ENCODE measurements at places on chromosomes 11 and 22.

DNA sequence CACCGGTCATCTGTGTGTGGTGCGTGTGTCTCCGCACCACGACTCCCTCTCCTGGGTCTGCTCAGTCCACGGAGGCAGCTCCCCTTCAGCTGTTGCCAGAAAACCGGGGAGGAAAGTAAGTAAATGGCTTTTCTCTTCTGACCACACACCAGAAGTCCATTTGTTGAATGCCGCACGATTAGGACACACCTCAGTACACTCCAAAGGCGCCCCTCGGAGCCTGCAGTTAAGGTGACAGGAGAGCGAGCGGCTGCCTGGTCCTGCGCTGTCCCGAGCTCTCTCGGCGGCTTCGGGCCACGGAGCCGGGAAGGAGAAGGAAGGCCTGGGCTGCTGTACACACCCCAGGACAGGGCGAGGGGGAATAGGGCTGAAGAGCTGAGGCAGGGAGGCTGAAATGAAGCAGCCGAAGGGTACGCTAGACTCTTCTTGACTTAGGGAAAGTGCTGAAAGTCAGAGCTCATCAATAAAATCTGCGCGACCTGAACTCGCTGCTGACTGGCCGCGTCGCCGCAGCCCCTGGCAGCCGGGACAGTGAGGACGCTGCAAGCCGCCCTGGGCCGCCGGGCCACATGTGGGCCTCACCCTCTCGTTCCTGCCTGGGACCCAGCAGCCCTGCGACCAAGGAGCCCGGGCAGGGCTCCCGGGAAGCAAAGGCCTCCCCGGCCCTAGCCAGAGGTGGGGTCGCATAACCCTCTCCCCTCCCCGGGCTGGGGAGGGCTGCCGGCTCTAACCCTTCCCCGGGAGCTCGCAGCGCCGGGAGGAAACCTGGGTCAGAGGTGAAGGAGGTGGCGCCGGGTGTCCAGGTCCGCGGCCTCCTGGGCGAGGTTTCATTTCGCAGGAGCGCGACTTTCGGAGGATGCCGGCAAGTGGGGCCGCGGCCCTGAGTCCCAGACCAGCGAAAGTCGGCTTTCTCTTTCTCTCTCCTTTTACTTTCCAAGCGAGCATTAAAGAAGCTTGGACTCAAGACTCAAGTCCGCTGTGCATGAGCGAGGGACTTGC, 1.6 kb upstream of the PAX6 start:
- no peak for DNase-seq

- no peak for DNase-seq
These were observed 44.4 kb downstream of the SVIP start for GRCh38 chr11:22785251-22785650.

DNA sequence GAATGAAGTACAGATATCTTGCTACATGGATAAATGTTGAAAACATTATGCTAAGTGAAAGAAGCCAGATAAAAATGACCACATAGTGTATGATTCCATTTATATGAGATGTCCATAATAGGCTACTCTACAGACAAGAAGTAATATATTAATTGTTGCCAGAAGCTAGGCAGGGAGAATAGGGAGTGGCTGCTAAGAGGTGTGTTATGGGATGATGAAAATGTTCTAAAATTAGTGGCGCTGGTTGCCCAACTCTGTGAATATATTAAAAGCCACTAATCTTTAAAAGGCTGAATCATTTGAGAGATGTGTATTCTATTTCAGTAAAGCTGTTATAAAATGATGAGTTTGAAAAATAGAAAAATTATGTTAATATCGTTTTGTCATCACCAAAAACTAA, 144.4 kb downstream of the NCAM1 start:
- no peak for DNase-seq

- DNase-seq: no peak
These were observed 118.8 kb downstream of the ATM start for GRCh38 chr11:108341654-108342053.

DNA sequence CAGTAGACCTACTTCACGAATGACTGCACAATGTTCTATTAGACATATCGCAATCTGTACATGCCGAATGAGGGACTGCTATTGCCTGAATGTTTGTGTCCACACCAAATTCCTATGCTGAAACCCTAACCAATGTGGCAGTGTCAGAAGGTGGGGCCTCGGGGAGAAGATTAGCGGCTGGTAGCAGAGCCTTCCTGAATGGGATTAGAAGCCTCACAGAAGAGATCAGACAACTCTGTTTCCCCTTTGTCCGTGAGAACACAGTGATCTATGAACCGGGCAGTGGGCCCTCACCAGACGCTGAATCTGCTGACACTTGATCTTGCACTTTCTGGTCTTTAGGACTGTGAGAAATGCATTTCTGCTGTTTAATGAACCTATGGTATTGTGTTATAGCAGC, 33.1 kb downstream of the LRFN4 start:
- DNase-seq: no peak

DNA sequence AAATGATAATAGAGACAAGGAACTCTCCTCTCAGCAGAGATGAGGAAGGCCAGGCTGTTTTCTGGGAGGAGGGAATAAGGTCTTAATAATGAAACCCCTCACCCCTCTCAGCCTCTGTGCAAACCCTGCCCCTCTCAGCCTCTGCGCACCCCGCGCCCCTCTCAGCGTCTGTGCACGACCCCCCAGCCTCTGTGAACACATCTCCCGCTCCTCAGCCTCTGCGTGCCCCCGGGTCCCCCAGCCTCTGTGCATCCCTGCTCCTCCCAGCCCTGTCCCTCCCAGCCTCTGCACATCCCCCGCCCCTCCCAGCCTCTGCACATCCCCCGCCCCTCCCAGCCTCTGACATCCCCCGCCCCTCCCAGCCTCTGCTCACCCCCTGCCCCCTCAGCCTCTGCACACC, 837.8 kb downstream of the TBC1D22A start:
- no peak for DNase-seq

- no peak for DNase-seq
These were observed 43.4 kb upstream of the TSKU start for GRCh38 chr11:76739798-76740197.

DNA sequence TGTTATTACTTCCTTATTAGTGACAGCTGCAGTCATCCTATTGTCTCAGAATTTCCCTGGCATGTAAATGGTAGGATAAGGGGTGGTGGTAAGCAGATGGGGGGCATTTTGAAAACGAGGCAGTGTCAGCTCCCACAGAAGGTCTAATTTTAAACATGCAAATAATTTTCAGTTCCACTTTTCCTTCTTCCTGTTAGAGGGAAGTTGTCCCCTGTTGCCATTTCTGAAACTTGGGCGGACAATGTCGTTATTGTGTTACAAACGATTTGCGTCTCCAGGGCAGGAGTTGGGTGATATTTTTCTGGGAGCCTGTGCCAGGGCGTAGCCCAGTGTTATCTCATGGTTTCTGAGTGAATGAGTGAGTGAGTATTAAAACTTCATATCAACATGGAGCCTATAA, 7.4 kb downstream of the PTPRJ start:
- no peak for DNase-seq

GRCh38 chr11:131375915-131376314, 5.5 kb downstream of the NTM start:
- no peak for DNase-seq

DNA sequence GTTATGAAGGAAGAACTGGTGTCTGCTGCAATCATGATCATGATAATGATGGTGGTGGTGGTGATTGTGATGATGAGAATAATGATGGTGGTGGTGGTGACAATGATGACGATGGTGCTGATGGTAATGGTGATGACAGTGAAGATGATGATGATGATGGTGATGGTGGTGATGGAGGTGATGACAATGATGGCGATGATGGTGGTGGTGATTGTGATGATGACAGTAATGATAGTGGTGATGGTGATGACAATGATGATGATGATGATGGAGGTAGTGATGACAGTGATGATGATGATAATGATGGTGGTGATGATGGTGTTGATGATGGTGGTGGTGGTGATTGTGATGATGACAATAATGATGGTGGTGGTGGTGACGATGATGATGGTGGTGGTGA, 52.8 kb upstream of the ANO1 start:
- DNase-seq: no peak

Data from substantia nigra (tissue), 51 donors.